ENCODE measurements at places on chromosomes 3 and 15.

GRCh38 chr3:23830869-23831484, 25.2 kb downstream of the UBE2E1 start:
- no peak for DNase-seq

DNA sequence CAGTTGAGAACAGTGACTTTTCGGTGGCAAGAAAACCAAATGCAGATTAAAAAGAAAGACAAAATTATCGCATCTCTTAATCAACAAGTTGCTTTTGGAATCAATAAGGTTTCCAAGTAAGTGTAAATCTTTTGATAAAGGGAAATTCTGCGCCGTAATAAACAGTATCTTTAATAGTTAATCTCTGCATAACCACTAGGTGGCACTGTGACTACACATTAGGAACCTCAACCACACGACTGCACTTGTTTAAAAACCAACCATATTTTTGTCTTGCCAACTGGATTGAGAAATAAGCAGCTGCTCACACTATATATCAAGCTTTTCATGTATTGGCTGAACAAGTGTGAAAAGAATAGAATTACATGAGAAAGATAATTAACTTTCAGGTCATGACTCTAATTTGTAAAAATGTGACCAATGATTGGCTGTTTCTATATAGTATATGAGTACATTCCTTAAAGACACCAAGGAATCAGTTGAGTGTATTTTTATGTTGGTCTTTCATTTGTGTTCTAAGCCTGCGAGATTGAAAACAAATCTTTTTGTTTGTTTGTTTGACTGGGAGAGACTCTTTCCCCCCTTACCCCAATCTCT, 72.7 kb downstream of the DZIP3 start:
- DNase-seq, result no peak

GRCh38 chr15:91882858-91883586, 29.5 kb downstream of the SLCO3A1 start:
- peak; percentile 39 for DNase-seq

DNA sequence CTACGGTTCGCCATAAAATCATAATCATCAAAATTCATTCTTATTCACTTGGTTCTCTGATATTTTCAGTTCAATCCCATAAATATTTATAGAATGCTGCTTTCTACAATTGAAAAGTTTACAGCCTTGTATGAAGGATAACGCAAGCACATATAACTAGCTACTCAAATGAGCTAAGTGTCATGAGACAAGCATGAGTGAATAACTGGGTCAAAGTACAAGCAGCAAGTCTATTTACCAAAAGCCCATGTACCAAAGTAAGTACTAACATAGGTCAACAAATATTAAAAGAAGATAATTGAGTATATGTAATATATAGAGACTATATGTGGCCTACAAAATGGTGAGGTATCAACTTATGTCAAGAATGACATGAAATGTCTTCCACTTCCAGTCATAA, 596.6 kb downstream of the GBE1 start:
- no peak for DNase-seq

Data from dorsolateral prefrontal cortex (tissue), 122 donors.